Testis (tissue), 5 donors: ENCODE measurements at places on chromosomes 7 and 10. TPM values are rescaled to one million over a fixed set of nuclear protein-coding genes. Genes with fewer than 3 reads are reported as not detected.

DNA sequence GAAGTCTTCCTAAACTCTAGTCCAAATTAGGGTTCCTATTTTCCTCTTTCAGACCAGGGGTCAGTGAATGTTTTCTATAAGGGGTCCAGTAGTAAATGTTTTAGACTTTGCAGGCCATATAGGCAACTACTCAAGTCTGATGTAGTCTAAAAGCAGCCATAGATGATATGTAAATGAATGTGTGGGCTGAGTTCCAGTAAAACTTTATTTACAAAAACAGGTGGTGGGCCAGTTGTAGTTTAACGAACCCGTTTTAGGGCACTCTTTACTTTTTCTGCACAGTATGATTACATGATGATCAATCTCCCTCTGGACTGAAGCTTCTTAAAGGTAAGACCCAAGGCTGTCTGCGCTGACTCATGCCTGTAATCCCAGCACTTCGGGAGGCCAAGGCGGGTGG lies 243.6 kb downstream of the CAMK1D start:
- H3K27me3 ChIP-seq: no peaks in the 10 kb centered on the region
- H3K4me1 ChIP-seq: peaks cover 6% of the 10 kb centered on the region
- H3K36me3 ChIP-seq: no peaks in the 10 kb centered on the region
- no peak overlapping the region for H3K27ac ChIP-seq
- DNase-seq: no peak

PALD1 gene
- total RNA-seq: 13.3 TPM

- no peak overlapping the region for H3K4me3 ChIP-seq
- no peaks in the 10 kb centered on the region for H3K27me3 ChIP-seq
- peaks cover 6% of the 10 kb centered on the region for H3K4me1 ChIP-seq
- H3K27ac ChIP-seq: peak overlapping the region; percentile 25
Observed at GRCh38 chr7:219581-220150, 27.3 kb downstream of the FAM20C start.

GRCh38 chr10:67438605-67439304 lies 257.2 kb downstream of the CTNNA3 start:
- no peak for DNase-seq
- no peaks in the 10 kb centered on the region for H3K27me3 ChIP-seq
- H3K27ac ChIP-seq: no peak overlapping the region
- no peak overlapping the region for H3K4me3 ChIP-seq
- H3K4me1 ChIP-seq: no peaks in the 10 kb centered on the region

DNA sequence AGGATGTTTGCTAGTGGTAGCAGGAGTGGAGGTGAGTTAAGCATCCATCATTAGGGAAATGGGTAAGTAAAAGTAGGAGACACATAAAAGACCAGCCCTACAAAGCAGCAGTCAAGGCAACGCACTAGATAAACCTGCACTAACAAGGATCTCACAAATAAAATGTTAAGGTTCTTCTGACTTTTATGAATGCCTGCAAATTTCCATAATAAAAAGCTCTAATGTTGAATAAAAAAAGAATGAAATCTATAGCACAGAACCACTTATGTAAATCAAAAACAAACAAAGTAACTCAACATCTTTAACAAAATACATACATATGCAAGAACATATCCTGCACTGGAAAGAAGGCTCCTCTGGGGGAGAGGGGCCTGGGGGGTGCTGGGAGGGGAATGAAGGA lies 4.6 kb downstream of the SGMS1 start:
- no peak for DNase-seq
- H3K4me3 ChIP-seq: no peak overlapping the region
- H3K27me3 ChIP-seq: no peaks in the 10 kb centered on the region
- no peaks in the 10 kb centered on the region for H3K36me3 ChIP-seq
- peaks cover 6% of the 10 kb centered on the region for H3K4me1 ChIP-seq

SDK1 gene
- total RNA-seq: 36.2 TPM

LIPN gene
- not detected for total RNA-seq

DNA sequence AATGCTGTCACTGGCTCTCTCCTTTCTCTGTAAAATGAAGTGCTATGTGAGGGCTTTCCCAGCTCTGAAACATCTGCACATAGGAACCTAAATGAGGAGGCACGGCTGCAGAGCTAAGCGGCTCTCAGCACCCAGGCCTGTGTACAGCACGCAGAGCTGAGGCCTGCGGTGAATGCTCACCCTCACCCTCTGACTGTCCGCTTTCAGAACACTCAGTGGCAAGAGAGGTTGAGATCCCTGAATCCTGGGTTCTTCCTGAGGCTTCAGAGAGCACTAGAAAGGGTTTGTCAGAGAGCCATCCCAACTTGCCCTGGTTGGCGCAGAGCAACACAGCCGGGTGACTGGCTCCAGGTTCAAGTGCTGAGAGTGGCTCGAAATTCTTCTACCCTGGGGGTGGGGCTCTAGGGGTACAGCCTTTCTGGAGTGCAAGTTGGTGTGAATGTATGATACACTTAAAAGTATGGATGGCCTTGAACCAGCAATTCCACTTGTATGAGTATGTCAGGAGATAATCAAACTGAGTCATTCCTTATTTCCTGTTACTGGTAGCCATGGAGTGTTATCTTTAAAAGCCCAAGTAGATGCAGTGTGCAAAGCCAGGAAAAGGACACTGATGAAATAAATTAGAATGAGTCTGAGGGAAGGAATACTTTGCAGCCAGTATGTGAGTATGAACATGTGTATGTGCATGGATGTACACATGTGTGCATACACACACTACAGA lies 1.7 kb upstream of the CCDC201 start:
- H3K4me3 ChIP-seq: no peak overlapping the region
- H3K36me3 ChIP-seq: no peaks in the 10 kb centered on the region
- H3K27ac ChIP-seq: no peak overlapping the region
- no peak for DNase-seq
- no peaks in the 10 kb centered on the region for H3K4me1 ChIP-seq
- H3K27me3 ChIP-seq: no peaks in the 10 kb centered on the region

GRCh38 chr10:95815701-95816240 lies 59.8 kb downstream of the ENTPD1 start:
- H3K27ac ChIP-seq: no peak overlapping the region
- no peaks in the 10 kb centered on the region for H3K4me1 ChIP-seq
- DNase-seq: no peak
- no peaks in the 10 kb centered on the region for H3K27me3 ChIP-seq
- no peak overlapping the region for H3K4me3 ChIP-seq

DNA sequence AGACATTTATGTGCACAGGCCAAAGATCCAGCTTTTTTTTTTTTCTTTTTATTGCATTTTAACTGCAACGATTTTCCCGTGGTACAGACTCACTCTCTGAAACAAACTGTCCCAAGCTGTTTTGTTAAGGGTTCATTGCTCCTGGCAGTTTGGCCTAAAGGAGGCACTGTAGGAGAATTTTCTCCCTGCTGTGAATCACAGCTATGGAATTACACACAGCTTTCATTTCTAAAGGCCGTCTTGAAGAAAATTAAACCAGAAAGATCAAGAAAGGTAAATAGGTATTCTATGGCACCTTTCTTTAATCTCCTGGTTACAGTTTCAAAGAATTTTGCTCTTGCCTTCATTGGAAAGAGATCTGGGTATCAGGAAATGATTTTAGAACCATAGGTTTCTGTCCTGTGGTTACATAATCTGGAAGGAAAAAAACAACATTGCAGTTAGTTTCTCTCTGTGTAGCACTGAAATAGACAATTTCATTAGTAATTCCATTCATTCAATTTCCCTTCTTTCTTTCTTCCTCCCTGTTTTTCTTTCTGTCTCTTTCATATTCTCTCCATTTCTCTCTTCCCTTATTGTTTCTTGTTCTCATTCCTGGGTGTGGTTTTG lies 51.2 kb downstream of the PDK4 start:
- peaks cover 24% of the 10 kb centered on the region for H3K4me1 ChIP-seq
- no peaks in the 10 kb centered on the region for H3K36me3 ChIP-seq
- H3K27ac ChIP-seq: peak overlapping the region; percentile 73
- DNase-seq: peak; percentile 62
- H3K4me3 ChIP-seq: peak overlapping the region; percentile 7

DNA sequence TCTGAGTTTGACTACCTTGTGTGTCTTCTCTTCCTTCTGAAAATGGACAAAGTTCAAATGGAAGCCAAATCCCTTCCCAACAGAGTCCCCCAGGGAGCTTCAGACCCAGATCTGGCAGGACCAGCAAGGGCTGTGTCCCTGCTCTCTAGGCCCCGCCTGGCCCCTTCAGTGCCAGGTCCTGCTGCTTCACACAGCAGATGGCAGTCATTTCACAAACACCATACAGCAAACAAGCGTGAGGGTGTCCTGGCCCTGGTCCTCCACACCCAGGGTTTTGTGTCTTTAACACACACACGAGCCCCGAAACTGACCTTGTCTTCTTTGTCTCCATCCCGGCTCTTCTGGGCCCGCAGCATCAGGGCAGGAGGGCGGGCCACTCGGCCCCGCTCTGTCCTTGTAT lies 145.0 kb downstream of the TCERG1L start:
- no peaks in the 10 kb centered on the region for H3K27me3 ChIP-seq
- DNase-seq: no peak
- H3K4me3 ChIP-seq: no peak overlapping the region
- no peak overlapping the region for H3K27ac ChIP-seq
- no peaks in the 10 kb centered on the region for H3K4me1 ChIP-seq
- no peaks in the 10 kb centered on the region for H3K36me3 ChIP-seq

DNA sequence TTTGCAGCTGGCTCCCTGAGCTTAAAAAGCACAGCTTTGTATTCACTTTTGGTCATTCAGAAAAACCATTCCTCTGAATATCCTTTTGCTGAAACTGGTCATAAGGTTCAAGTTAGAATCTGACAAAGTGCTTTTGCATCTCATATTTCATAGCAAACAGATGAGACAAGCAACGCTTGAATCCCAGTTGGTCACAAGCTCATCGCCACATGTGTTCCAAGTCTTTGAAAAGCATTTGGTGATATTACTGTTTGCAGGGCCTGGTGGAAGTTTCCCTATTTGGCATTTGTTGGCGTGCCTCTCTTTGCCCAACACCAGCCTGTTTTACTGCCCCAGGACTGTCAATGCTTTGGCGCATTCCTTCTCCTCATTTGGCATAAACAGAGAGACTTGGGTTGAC lies 10.3 kb downstream of the TACC2 start:
- no peaks in the 10 kb centered on the region for H3K4me1 ChIP-seq
- no peaks in the 10 kb centered on the region for H3K27me3 ChIP-seq
- H3K27ac ChIP-seq: no peak overlapping the region
- no peak overlapping the region for H3K4me3 ChIP-seq

DNA sequence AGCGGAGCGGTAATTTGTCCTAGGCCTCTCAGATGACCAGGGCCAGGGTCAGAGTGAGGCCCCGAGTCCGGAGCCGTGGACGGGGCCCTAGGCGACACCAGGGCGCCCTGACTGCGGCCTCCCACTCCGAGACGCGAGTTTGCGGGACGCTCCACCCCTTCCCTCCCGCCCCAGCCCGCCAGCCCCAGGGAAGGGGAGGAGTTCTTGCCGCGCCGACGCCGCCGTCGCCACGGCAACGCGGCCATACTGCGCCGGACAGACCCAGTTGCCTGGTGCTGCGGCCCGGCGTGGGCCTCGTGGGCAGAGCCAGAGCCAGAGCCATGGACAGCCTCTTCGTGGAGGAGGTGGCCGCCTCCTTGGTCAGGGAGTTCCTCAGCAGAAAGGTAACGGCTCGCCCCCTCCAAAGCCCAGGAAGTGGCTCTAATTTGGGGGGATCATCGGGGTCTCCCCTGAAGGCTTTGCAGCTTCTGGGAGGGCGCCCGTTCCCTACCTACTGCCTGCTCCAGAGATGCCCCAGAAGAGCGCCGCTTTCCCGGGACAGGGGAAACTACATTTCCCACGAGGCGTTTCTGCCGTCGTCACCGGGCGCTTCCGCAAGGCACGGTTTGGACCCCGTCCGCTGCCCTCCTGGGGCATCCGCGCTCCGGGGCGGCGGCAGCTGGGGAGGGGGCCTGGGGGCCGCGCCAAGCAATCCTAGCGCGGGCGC lies at the start of gene MINDY4:
Gene MINDY4 (plus strand): TSS at position 244 of the 706 bp plus-strand sequence. CDS start 77 bp downstream, at position 321.
- H3K27me3 ChIP-seq: no peaks in the 10 kb centered on the region
- H3K4me3 ChIP-seq: peak within 1 kb of the TSS; percentile 65
- H3K27ac ChIP-seq: peak within 1 kb of the TSS; percentile 49
- H3K36me3 ChIP-seq: no peaks in the 10 kb centered on the region
- H3K4me1 ChIP-seq: peaks cover 21% of the 10 kb centered on the region
- DNase-seq: peak; percentile 91

- no peaks in the 10 kb centered on the region for H3K27me3 ChIP-seq
- no peaks in the 10 kb centered on the region for H3K36me3 ChIP-seq
- peak; percentile 87 for DNase-seq
- peak overlapping the region; percentile 77 for H3K27ac ChIP-seq
- peaks cover 5% of the 10 kb centered on the region for H3K4me1 ChIP-seq
- peak overlapping the region; percentile 56 for H3K4me3 ChIP-seq
Observed at GRCh38 chr10:14604181-14605142, 170.2 kb downstream of the FAM107B start.

- H3K27ac ChIP-seq: no peak overlapping the region
- no peak overlapping the region for H3K4me3 ChIP-seq
- H3K36me3 ChIP-seq: no peaks in the 10 kb centered on the region
- no peaks in the 10 kb centered on the region for H3K4me1 ChIP-seq
- DNase-seq: no peak
Observed at GRCh38 chr7:71026680-71027079, 105.3 kb upstream of the GALNT17 start.

RBP3 gene
- total RNA-seq: not detected

DNA sequence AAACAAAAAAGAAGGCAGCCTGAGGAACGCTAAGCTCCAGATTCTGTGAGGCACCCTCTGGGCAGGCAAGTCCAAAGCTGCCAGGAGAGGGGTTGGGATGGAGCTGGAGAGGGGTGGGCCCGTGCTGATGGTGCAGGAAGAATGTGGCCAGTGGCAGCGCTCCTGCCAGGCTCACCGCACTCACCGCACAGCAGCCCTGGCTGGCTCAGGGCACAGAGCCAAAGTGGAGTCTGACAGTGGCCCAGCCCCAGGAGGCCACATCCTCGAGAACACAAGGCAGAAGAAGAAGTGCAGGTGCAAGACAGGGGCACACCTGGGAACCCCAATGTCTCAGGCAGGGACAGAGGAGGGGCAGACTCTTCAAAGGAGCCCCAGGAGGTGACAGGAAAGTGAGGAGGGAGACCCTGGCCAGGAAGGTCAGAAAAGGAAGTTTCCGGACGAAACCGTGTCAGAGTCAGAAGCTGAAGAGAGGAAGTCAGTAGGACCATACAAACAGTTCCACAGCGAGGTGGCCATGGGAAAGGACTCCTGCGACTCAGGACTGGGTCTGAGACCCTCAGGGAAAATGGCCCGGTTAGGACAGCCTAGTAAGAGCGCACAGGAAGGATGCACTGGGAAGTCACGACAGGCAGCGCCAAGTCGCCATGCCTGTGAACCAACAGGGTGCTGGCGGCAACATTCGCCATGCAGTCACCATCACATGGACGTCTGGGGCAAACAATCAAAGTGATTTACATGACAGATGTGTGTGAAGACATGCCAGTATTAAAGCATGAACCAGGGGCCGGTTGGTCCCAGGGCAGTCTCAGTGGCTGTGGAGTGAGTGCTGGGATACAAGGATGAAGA lies 54.4 kb downstream of the COBL start:
- no peak overlapping the region for H3K4me3 ChIP-seq
- no peak overlapping the region for H3K27ac ChIP-seq
- H3K27me3 ChIP-seq: no peaks in the 10 kb centered on the region
- H3K4me1 ChIP-seq: no peaks in the 10 kb centered on the region
